MCF 10A (cell line): ENCODE measurements at places on chromosomes 2 and 18.
A peak's percentile ranks its signal among the peaks of the same experiment; 100 is the strongest.

- no peak overlapping the region for H3K27ac ChIP-seq
- H3K4me3 ChIP-seq: no peak overlapping the region
- no peaks in the 10 kb centered on the region for H3K27me3 ChIP-seq
- DNase-seq: no peak
- H3K36me3 ChIP-seq: no peaks in the 10 kb centered on the region
- no peaks in the 10 kb centered on the region for H3K4me1 ChIP-seq
Observed at GRCh38 chr18:6639305-6639704, 90.2 kb upstream of the ARHGAP28 start.

- H3K4me1 ChIP-seq: no peaks in the 10 kb centered on the region
- no peaks in the 10 kb centered on the region for H3K36me3 ChIP-seq
- no peak for DNase-seq
- no peak overlapping the region for H3K4me3 ChIP-seq
- H3K27me3 ChIP-seq: no peaks in the 10 kb centered on the region
Observed at GRCh38 chr18:61972389-61973264, 79.8 kb upstream of the RNF152 start.

DNA sequence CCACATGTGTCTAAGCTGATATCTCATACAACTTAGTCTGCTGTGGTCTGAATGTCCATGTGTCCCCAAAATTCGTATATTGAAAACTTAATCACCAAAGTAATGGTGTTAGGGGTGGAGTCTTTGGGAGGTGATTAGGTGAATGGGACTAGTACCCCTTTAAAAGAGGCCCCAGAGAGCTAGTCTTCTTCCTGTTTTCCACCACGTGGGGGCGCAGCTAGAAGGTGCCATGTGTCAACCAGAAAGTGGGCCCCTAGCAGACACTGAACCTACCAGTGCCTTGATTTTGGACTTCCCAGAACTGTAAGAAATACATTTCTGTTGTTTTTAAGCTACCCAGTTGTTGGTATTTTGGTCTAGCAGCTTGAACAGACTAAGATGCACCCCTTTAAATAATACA, 86.6 kb downstream of the ASB1 start:
- no peaks in the 10 kb centered on the region for H3K4me1 ChIP-seq
- H3K27ac ChIP-seq: no peak overlapping the region
- no peaks in the 10 kb centered on the region for H3K27me3 ChIP-seq

DNA sequence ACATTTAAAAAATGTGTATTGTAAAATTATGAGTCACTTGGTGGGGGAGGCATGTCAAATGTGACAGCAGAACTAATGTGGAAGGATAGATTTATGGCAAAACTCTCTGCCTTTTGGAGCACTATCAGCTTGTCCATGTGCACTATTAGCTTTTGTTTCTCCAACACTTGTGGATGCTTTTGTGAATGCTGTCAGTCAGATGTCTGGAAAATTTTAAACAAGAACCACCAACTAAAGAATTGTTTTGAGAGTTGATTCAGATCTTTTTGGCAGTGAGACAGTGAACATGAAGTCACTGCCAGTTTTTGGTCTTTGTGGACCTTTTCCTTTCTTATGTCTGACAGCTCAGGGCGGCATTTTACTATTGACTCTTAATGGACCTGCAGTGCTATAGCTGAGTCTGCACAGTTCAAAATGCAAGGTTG, 72.4 kb downstream of the KIAA1328 start:
- H3K4me1 ChIP-seq: peaks cover 7% of the 10 kb centered on the region
- no peaks in the 10 kb centered on the region for H3K27me3 ChIP-seq
- H3K36me3 ChIP-seq: no peaks in the 10 kb centered on the region
- peak; percentile 24 for DNase-seq
- H3K27ac ChIP-seq: no peak overlapping the region
- no peak overlapping the region for H3K4me3 ChIP-seq

GRCh38 chr2:151520976-151521375, 111.3 kb downstream of the RIF1 start:
- no peak for DNase-seq
- H3K27ac ChIP-seq: no peak overlapping the region
- H3K27me3 ChIP-seq: no peaks in the 10 kb centered on the region
- peaks cover 9% of the 10 kb centered on the region for H3K4me1 ChIP-seq
- no peak overlapping the region for H3K4me3 ChIP-seq

DNA sequence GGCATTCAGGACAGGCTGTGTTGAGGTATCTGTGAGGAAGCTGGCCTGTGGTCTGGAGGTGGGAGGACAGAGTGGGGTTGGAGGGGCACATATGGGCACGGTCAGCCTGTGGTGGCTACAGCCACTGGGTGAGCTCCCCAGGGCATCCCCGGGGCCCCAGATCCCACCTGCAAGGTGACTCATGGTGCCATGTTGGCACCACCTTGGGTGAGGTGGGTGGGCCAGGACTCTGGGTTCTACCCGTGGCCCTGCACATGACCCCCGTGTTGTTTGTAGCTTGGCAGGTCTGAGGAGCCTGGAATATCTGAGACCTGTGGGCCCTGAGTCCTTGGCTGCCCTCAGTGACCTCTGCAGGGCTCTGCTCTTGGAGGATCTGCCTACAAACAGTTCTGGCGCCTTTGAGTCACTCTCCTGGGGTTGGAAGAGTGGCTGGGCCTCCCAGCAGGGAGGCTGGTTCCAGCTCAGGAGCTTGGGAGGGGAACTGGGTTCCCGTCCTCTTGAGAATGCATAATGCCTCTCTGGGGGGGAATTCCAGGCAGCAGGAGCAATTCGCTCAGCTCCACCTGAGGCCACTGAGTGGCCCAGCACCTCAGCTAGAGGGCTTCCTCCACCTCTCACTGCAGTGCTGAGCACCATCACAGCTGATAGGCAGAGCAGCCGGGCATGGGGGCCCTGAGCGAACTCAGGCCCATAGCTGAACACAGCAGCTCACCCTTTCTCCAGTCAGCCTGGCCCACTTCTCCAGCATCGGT, 105.1 kb downstream of the DYSF start:
- H3K27me3 ChIP-seq: no peaks in the 10 kb centered on the region
- H3K4me1 ChIP-seq: no peaks in the 10 kb centered on the region
- no peak overlapping the region for H3K27ac ChIP-seq
- H3K36me3 ChIP-seq: no peaks in the 10 kb centered on the region
- no peak for DNase-seq
- no peak overlapping the region for H3K4me3 ChIP-seq

- no peak overlapping the region for H3K27ac ChIP-seq
- no peak overlapping the region for H3K4me3 ChIP-seq
- no peaks in the 10 kb centered on the region for H3K36me3 ChIP-seq
- H3K27me3 ChIP-seq: no peaks in the 10 kb centered on the region
- H3K4me1 ChIP-seq: peaks cover 12% of the 10 kb centered on the region
Observed at GRCh38 chr2:170587922-170588321, 127.2 kb upstream of the SP5 start.

DNA sequence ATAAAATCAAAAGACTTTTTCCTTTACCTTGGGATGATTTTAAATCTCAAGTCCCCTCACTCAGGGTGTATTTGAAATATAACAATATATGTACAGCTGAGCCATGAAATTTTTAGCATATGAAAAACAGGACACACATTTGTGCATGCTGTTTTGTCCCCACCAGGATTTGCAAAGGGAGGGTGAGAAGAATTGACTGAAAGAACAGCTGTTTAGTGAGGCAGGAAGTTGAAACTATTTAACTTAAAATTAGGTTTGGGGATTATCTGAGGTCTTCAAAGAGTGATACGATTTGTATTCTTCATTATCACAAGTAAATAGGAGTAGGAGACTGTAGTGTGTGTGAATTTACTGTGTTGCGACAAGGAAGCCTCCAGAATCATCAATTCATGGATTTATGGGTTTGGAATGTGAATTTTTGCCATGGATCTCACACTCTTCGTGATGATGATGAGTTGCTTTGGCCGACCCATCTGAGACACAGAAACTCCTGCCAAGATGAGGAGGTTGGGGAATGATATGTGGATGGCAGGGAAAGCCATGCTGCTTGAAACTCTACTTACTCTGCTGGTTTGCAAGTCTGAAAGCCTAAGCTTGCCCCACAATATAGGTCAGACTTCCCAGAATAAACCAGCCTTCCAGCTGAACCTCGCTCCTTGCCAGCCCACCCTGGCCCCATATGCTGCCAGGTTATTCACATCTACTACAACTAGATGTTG, 31.0 kb upstream of the SPATS2L start:
- H3K4me1 ChIP-seq: peaks cover 21% of the 10 kb centered on the region
- no peaks in the 10 kb centered on the region for H3K27me3 ChIP-seq
- H3K4me3 ChIP-seq: no peak overlapping the region
- no peaks in the 10 kb centered on the region for H3K36me3 ChIP-seq
- no peak overlapping the region for H3K27ac ChIP-seq

DNA sequence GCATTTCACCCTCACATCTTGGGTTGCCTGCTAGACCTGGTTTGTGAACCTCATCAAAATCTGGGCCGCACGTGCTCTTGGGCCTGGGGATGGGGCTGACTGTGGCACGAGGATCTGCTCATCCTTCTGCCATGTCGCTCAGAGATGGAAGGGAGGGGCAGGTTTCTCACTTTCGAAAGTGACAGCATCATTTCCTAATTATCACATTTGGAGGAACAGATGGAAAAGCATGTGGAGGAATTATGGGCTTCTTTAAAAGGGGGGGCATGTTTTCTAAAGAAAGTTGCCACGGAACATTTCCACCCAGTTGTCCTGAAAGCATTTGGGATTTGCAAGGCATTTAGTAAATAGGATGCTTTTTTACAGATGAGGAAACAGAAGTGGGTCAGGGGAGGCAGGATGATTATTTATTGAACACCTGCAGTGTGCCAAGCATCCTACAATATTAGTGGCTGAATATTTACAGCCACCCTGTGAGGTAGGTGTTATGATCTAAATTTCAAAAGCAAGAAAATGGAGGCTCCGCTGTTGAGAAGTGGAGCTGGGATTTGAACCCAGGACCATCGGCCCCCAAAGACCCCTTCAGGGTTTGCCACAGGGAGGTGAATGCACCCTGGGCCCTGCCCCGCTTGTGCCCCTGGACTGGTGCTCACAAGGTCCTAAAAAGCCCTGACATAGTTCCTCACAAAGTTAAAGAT, 104.2 kb upstream of the MYCN start:
- H3K27ac ChIP-seq: no peak overlapping the region
- H3K27me3 ChIP-seq: no peaks in the 10 kb centered on the region
- no peaks in the 10 kb centered on the region for H3K36me3 ChIP-seq
- no peak overlapping the region for H3K4me3 ChIP-seq
- H3K4me1 ChIP-seq: no peaks in the 10 kb centered on the region
- no peak for DNase-seq

- peaks cover 46% of the 10 kb centered on the region for H3K4me1 ChIP-seq
- H3K36me3 ChIP-seq: peaks cover 4% of the 10 kb centered on the region
- DNase-seq: peak; percentile 82
- H3K4me3 ChIP-seq: peak overlapping the region; percentile 49
Observed at GRCh38 chr2:121479882-121480522, 50.7 kb upstream of the RNU4ATAC start.

DNA sequence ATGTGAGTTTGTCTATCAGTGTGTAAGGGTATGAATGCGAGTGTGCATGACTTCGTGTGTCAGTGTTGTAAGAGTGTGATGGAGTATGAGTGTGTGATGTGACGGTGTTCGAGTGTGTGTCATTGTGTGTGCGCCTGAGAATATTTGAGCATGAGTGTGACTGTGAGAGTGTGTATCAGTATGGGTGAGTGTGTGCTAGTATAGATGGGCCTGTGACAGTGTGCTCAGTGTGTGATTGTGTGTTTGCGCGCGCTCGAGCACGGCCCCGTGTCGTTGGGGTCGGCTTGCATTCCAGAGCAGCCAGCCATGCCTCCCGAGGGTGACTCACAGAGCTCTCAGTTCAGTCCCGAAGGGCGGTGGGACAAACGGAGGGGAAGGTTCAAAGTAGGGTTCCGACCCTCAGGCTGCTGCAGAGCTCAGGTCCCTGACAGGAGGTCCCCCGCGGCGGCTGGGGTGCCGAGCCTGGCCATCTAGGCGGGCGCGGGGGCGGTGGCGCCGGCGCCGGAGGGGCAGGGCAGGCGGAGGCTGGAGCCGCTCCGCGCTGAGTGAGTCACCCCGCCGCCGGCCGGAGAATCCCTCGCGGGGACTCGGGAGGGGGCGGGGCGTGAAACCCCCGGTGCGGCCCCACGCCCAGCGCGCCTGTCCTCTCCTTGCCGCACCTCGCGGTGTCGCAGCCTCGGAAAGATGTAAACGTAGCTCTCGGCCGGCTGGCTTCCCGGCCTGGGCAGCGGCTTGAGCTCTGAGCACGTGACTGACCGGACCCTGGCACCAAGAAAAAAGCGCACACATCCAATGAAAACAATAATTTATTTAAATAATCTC, 3.8 kb downstream of the DLX2 start:
- peak overlapping the region; percentile 26 for H3K4me3 ChIP-seq
- H3K27ac ChIP-seq: no peak overlapping the region
- no peaks in the 10 kb centered on the region for H3K36me3 ChIP-seq
- DNase-seq: peak; percentile 77
- peaks cover 34% of the 10 kb centered on the region for H3K4me1 ChIP-seq

- peaks cover 6% of the 10 kb centered on the region for H3K4me1 ChIP-seq
- H3K27me3 ChIP-seq: no peaks in the 10 kb centered on the region
- DNase-seq: peak; percentile 37
- H3K36me3 ChIP-seq: no peaks in the 10 kb centered on the region
- H3K27ac ChIP-seq: no peak within 1 kb of the TSS
Observed at GRCh38 chr2:19358242-19359020, at the start of gene OSR1. OSR1 (minus strand) TSS chr2:19358623; CDS start chr2:19353805, 4,818 bp downstream.

GRCh38 chr2:129796225-129796624, 183.2 kb upstream of the RAB6C start:
- H3K27me3 ChIP-seq: peaks cover 11% of the 10 kb centered on the region
- no peaks in the 10 kb centered on the region for H3K36me3 ChIP-seq
- no peak overlapping the region for H3K27ac ChIP-seq
- no peaks in the 10 kb centered on the region for H3K4me1 ChIP-seq
- DNase-seq: no peak

DNA sequence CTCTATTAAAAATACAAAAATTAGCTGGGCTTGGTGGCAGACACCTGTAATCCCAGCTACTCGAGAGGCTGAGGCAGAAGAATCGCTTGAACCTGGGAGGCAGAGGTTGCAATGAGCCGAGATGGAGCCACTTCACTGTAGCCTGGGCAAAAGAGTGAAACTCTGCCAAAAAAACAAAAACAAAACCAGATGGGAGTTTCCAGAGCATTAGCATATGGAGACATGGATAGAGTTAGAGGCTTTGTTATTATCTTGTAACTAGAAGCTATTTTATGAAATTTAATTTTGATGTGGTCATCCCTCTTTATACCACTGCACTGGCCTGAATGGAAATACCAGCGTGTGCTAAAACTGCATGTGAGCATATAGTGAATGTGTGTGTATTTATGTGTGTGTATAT, 58.9 kb downstream of the TRAPPC8 start:
- peaks cover 61% of the 10 kb centered on the region for H3K36me3 ChIP-seq
- H3K4me1 ChIP-seq: peaks cover 5% of the 10 kb centered on the region
- no peaks in the 10 kb centered on the region for H3K27me3 ChIP-seq
- DNase-seq: no peak
- no peak overlapping the region for H3K27ac ChIP-seq
- H3K4me3 ChIP-seq: no peak overlapping the region

GRCh38 chr2:104290566-104290891, 563.4 kb upstream of the POU3F3 start:
- no peak overlapping the region for H3K27ac ChIP-seq
- H3K4me1 ChIP-seq: no peaks in the 10 kb centered on the region
- no peak for DNase-seq
- H3K4me3 ChIP-seq: no peak overlapping the region

- no peaks in the 10 kb centered on the region for H3K36me3 ChIP-seq
- peaks cover 20% of the 10 kb centered on the region for H3K4me1 ChIP-seq
- H3K4me3 ChIP-seq: no peak overlapping the region
- no peaks in the 10 kb centered on the region for H3K27me3 ChIP-seq
Observed at GRCh38 chr2:222352981-222353380, 54.2 kb upstream of the PAX3 start.
